Urothelium cell line (cell line): ENCODE measurements at places on chromosomes 3 and 15.

GRCh38 chr3:12773710-12774086 is 14.6 kb upstream of the TMEM40 start:
- no peak for DNase-seq

GRCh38 chr3:124149771-124150170 is 157.8 kb upstream of the ROPN1 start:
- DNase-seq = no peak

GRCh38 chr3:59980576-59980975 is 930.8 kb upstream of the CFAP20DC start:
- no peak for DNase-seq

DNA sequence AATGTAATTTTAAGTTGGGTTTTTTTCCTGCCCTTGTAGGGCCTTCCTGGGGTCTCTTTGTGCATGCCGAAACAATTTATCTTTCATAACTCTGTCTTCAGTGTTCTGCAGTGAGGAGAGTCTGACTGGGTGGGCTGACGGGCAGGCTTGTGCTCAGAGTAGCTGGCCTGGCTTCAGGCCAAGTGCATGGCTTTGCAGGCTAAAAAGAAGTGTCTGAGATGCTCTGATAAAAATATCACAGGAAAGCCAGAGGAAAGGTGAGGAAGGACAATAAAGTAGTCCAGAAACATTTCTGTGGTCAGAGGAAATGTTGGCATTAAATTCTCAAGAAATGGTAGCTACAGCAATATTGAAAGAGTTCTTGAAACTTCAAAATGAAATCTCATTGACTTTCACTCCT is 25.5 kb downstream of the ST3GAL6 start:
- no peak for DNase-seq
